ENCODE measurements at places on chromosomes 16 and 17.

DNA sequence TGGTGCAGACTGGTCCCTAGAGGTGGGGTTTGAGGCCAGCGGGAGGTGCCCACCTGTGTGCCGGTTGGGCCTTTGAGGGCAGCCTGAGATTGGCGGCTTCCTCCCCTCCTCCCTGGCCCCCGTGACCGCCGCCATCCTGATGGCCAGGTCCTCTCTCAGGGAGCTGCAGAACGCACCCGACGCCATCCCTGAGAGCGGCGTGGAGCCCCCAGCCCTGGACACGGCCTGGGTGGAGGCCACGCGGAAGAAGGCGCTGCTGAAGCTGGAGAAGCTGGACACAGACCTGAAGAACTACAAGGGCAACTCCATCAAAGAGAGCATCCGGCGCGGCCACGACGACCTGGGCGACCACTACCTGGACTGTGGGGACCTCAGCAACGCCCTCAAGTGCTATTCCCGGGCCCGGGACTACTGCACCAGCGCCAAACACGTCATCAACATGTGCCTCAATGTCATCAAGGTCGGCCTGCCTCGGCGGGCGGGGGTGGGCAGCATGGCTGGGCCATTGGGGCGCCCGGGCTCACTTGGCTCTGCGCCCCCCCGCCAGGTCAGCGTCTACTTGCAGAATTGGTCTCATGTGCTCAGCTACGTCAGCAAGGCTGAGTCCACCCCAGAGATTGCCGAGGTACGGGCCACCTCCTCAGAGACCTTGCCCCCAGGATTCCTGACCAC, 2.8 kb downstream of the GPS1 start:
- DNase-seq = no peak

- no peak for DNase-seq
These were observed at the start of gene SOX15 for GRCh38 chr17:7589891-7590691. Gene SOX15 (minus strand): TSS chr17:7590094. CDS start chr17:7589676, 418 bp downstream.

DNA sequence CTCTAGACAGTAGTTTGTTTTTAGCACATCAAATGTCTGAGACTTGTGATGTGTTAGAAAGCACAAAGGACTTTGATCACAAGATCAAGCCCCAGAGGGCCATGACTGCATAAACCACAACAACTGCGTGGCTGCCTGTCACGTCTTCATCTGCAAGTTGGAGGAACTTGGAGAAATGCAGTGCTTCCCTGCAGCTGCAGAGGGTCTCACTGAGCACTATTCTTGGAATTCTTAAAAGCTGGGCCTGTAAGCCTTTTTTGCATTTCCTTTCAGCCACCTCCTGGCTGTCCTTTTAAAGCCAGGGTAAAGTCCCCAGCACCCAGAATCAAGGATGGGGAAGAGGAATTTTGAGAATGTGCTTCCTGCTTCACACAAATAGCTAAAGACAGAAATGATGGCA, 431.3 kb downstream of the MAF start:
- DNase-seq = no peak

- no peak for DNase-seq
These were observed 292.6 kb upstream of the CDH11 start for GRCh38 chr16:65414284-65414984.

DNA sequence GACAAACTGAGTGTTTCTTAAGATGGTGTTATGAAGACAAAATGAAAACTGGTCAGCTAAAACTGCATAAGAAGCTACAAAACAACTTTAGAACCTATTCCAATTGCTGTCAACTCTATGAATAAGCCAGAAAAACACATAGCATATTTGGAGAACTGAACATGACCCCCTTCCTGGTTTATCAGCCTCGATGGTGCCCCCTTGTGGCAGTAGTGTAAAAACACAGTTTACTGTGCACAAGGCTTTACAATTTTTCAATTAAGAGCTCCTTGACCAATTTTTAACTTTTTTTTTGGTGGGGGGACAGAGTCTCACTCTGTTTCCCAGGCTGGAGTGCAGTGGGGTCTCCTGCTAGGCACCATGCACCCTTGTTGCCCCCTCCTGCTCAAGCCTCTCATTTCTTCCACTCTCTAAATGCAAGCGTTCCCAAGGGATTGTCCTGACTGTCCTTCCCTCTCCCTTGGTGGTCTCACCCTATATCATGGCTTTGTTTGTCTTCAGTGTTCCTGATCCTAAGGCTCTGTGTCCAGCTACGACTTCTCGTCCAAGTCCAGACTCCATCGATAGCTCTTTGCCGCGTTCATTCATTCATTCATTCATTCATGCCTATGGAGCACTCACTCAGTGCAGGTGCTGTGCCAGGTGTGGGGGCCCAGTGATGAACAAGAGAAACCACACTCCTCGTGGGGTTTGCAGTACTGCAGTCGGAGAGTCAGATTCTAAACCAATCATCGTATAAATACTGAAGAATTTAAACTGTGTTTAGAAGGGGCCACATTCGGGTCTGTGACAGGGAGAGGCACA, 7.5 kb downstream of the EIF1 start:
- DNase-seq = peak; percentile 89

GRCh38 chr16:510066-510825, 17.3 kb upstream of the CAPN15 start:
- DNase-seq = no peak

- no peak for DNase-seq
These were observed 7.7 kb upstream of the PCTP start for GRCh38 chr17:55743103-55743679.

GRCh38 chr16:66916518-66916917, 2.2 kb downstream of the CDH16 start:
- DNase-seq = no peak

GRCh38 chr16:55543472-55543871, 23.0 kb upstream of the CAPNS2 start:
- no peak for DNase-seq
